ENCODE measurements at places on chromosomes 12 and 14. TPM values are rescaled to one million over a fixed set of nuclear protein-coding genes. Genes with fewer than 3 reads are reported as not detected.

The SERPINA6 gene
- not detected for total RNA-seq

The DIABLO gene
- 65.3 TPM for total RNA-seq

The RERGL gene
- not detected for total RNA-seq

The CYP46A1 gene
- 0.34 TPM for total RNA-seq

The LRRK2 gene
- total RNA-seq = 32.7 TPM
